ENCODE measurements at places on chromosomes 5 and 9. TPM values are rescaled to one million over a fixed set of nuclear protein-coding genes. Genes with fewer than 3 reads are reported as not detected.
A peak's percentile ranks its signal among the peaks of the same experiment; 100 is the strongest.

- DNase-seq, result peak; percentile 72
Observed at GRCh38 chr5:90932052-90932699, 373.6 kb downstream of the ADGRV1 start.

NRARP gene
- 16.5 TPM for total RNA-seq

GRCh38 chr9:33416996-33417395, 14.6 kb upstream of the AQP7 start:
- no peak for DNase-seq

GRCh38 chr5:56564541-56565282, 250.6 kb upstream of the MAP3K1 start:
- DNase-seq, result peak; percentile 89

DNA sequence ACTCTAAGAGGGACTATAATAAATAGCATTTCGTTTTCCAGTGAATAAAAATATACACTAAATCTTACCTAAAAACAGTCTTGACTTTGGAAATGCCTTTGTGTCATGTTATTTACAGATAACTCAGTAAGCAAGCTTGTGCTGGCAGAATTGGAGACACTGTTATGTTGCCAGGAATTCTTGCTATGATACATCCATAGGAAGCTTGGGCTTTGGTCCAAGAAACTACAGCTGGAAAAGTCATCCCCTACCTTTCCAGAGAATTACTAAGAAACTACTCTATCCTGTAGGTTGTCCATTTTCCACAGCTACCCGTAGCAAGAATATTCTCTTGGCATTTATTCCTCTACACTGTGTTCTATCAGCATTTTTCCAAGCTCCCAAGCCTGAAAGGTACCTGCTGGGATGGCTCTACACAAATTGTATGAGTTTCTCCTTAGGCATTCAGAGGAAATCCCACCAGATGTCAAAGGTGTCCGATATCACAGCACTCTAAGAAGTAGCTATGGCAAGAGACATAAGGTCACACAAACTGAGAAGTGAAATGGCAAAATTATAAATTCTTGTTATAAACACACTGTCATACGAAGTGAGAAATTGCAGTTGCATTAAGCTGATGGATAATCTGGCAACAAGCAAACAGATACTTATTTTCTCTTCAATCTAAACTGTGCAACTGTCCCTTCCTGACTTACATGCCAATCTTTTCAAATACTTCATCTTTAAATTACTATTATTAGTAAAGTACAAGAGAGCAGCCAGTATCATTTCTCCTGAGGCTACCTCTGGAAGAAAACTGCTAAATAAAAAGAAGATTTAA, 68.5 kb downstream of the MCTP1 start:
- DNase-seq, result no peak

GRCh38 chr5:2179861-2180260, 297.1 kb upstream of the IRX4 start:
- DNase-seq, result no peak

RNF180 gene
- 9.1 TPM for total RNA-seq

Data from cardiac muscle cell (in vitro differentiated cells and primary cell).